ENCODE measurements at places on chromosomes 1 and 21.

DNA sequence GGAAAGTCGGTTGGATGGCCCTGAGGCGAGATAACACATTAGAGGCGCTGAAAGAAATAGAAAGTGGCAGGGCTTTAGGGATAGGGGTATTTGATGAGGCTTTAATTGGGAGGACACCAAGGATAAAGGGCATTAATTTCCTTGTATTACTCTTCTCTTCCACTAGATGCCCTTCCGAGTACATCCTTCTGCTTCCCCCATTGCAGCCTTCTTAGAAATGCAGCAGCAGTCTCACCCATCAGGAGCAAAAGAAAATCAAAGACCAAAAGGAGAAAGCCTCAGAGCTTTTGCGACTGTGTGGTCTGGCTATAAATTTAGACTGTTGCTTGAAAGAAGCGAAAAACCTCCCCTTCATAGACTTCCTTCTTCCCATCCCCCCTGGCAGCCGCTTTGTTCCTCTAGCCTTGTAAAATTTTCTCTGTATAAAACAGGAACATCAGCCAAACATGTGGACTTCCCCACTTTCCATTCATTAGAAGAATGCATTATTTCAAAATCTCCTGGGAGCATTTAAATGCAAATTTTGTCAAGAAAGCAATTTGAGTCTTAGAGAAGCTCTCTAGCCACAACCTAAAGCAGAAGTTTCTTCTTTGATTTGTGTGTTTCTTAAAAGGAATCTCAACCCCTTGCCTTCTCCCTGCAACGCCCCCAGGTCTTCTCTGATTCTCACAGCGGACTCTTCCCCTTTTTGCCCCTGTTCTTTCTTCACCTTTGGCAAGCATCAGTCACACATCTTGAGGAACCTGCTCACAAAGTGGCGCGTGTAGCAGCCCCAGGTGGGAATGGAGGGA is 76.6 kb downstream of the NDUFS5 start:
- DNase-seq: no peak

- DNase-seq: no peak
Measured at GRCh38 chr21:43321111-43321510, 105.8 kb downstream of the SIK1 start.

- DNase-seq: no peak
Measured at GRCh38 chr1:64956010-64956640, 10.2 kb downstream of the JAK1 start.

- DNase-seq: no peak
Measured at GRCh38 chr1:173269490-173270230, 62.5 kb upstream of the TNFSF4 start.

DNA sequence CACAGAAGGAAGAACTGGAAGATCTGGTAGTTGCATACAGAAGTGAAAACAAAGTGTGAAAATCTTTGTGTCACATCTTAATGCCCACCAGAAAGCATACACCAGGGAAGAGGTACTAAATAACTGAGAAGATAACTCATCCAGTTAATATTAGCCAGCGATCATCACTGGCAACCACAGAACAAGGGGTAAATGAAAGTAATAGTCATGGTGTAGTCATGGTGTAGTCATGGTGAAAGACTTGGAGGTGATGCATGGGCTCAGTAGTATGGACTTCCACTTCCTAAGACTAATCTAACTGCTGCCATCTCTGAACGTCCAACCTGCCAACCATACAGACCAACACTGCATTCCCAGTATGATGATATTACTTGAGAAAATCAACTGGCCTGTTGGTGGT is 481.2 kb upstream of the NR5A2 start:
- DNase-seq: no peak

GRCh38 chr1:108050911-108051629 is 86.1 kb upstream of the VAV3 start:
- DNase-seq: no peak

GRCh38 chr1:206839006-206839560 is 26.3 kb upstream of the IL20 start:
- DNase-seq: no peak

Data from WTC11 (cell line).